ENCODE measurements at places on chromosomes 3 and 15.

GRCh38 chr3:4426261-4426781 lies 40.7 kb downstream of the SUMF1 start:
- DNase-seq = no peak

GRCh38 chr3:144197582-144197981 lies 226.0 kb downstream of the DIPK2A start:
- DNase-seq = no peak

GRCh38 chr3:157464321-157464720 lies 27.7 kb downstream of the PTX3 start:
- DNase-seq = no peak

DNA sequence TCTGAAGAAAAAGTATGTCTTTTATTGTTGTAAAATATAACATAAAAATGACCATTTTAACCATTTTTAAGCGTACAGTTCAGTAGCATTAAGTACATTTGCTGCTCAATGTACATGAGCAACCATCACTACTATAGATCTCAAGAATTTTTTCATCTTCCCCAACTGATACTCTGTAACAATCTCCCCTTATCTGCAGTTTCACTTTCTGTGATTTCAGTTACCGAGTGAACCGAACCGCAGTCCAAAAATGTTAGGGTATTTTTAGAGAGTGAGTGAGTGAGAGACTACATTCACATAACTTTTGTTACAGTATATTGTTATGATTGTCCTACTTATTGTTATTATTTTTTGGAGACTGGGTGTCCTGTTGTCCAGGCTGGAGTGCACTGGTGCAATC lies 9.0 kb upstream of the SLC25A26 start:
- DNase-seq = no peak

GRCh38 chr15:31435912-31436628 lies 109.4 kb downstream of the KLF13 start:
- peak; percentile 57 for DNase-seq

DNA sequence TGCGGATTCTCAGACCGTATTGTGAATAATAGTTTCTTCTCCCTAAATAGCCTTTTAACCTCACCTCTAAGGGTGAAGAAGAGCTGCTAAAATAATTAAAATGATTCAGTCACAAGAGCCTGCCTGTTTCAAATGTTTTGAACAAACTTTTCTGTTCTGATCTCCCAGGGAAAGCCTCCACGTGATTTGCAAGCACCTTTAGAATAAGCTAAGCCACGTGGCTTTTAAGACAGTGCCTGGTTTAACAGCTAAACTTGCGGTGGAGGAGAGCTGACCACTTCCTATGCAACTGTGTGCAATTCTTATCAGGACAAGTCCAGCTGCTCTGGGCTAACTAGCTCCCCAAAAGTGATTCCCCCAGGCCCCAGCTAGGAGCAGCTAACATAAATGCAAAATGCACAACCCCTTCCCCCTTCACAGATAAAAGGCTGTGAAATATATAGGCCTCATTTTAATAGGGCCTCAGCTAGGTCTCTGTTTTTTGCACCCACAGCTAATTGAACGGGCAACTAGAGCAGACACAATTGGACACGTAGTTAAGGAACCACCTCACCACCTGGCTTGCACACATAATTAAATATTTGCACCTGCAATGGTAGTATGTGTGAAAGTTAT lies 401.2 kb upstream of the NR2F2 start:
- DNase-seq = no peak

DNA sequence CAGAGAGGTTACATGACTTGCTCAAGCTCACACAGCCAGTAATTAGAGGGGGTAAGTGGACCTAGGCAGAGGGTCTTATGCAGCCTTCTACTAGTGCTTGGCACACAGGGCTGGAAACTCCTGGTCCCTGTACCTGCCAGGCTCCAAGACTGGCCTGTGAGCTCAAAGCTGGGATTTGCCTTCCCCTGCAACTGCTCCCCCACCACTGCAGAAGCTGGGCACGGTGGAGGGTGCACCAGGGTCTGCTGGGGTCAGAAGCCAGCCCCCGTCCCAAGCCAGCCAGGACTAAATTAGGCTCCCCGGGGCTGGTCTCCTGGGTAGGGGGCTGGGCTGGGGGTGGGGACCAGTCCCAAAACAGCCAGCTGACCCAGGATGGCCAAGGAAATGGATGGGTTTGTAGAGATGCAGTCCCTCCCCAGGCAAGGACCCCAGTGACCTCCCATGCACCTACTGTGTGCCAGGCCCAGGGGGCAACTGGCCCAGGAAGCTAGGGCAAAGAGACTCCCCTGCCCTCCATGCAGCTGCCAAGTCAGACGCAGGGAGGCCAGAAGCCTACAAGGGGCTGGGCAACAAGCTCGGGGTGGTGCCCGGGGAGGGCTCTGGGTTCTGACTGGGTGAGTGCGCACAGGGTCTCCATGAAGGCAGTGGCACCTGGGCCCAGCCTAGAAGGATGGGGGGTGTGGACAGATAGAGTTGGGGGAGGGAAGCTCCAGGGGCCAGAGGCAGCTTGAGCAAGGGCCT lies 51.8 kb upstream of the LINGO1 start:
- no peak for DNase-seq

GRCh38 chr3:180704532-180704931 lies 25.2 kb upstream of the CCDC39 start:
- DNase-seq = no peak

DNA sequence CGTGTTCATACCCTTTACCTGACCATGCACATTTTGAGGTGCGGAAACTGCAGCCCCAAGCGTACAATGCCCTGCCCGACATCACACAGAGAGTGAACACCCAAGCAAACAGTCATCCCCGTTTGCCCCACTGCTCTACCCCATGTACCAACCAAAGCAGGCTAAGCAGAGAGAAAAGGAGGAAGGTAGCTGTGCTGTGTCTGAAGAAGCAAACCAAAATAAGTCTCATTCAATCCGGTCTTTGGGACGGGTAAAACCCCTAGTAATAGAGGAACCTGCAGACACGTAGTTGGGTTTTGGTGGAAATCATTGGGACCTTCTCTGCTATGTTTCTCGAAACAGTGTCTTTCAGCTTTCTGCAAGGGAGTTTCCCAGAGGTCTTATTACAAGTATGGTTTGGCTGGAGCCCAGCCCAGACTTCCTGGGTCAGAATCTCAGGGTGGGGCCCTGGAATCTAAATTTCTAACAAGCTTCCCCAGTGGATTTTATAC lies 164.6 kb upstream of the HES1 start:
- DNase-seq = no peak

DNA sequence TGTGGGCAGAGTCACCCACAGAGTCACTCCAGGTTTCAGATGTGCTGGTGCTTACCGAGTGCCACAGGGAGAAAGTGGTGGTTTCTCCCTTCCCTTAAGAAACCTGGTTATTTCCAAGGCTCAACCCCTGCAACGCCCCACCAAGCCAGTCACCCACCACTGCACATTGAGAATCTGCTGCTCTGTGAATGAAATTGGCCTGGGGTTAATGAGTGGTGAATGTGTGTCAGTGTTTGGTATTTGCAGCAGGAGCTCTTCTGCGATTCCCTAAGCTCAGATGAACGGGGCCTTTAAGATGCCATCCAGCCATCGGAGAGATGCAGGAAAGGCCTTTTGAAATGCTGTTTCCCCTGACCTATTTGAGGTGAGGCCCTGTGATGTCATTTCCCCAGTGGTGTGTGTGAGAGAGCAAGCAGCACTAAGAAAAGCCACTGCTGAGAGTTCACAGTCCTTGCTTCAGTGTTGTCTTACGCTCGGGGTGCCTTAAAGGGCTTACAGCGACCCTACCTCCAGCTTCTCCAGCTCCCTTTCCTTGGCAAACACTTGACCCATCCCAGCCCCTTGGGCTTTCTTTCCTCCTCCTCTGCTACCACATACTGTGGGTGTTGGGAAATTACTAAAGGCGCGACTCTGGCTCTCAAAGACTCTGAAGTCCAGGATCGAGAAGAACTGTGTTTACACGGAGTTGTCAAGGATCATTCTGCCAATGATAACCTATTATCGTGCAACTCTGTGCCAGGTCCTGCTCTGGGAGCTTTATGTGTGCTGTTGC lies 68.9 kb downstream of the SMAD3 start:
- DNase-seq = peak; percentile 75

DNA sequence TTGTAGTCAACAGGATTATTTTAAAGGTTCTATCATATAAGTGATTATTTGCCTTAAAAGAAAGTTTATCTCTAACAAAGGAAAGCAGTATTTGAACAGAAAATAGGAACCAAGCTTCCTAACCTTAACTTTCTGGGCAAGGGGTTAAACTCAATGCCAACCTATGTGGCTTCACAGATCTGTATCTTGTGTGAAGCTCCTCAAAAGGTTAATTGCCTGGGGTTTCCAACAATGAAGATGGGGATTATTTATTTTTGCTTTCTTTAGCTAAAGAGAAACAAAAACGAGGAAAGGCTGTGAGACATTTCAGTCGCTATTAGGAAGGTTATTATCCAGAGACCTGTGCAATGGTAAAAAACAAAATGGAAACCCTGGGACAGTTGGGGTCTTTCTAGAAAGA lies 1.1 kb upstream of the WDR82 start:
- DNase-seq = no peak

GRCh38 chr15:92655178-92655995 lies at the start of gene FAM174B:
Gene FAM174B, minus strand, starts transcription at chr15:92655775.
- DNase-seq = peak; percentile 54

- no peak for DNase-seq
These were observed 149.9 kb downstream of the ARPP21 start for GRCh38 chr3:35789042-35789831.

- DNase-seq = no peak
These were observed 47.4 kb downstream of the CLSTN2 start for GRCh38 chr3:139982404-139982803.

DNA sequence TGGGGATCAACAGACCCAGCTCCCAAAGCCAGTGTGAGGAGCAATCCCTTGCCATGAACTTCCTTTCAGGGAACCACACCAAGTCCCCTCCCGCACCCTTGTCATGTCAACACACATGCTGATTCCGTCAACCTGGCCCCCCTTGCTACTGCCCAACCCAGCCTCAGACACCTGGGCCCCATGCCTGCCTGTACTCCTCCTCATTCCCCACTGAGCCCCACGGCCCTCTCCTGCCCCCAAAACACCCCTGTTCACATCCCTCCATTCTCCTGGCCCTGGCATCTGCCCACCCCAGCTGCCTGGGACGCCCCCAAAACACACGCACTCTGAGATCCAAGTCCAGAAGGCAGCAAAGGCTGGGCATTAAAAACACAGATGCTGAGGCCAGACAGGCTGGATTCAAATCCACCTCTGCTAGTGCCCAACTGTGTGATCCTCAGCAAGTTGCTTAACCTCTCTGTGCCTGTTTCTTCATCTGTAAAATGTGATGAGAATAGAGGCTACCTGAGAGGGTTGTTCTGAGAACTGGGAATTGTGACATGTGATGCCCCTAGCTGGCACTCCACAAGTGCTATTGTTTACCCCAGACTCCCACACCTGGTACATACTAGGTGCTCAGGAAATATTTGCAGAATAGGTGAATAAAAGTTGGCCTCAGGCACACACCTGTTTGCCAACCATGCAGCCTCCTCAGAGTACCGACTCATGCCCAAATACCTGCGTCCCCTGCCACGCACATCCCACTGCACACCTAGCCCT lies 2.3 kb downstream of the PLXND1 start:
- no peak for DNase-seq

GRCh38 chr3:124412644-124413043 lies 317.6 kb upstream of the UMPS start:
- no peak for DNase-seq

DNA sequence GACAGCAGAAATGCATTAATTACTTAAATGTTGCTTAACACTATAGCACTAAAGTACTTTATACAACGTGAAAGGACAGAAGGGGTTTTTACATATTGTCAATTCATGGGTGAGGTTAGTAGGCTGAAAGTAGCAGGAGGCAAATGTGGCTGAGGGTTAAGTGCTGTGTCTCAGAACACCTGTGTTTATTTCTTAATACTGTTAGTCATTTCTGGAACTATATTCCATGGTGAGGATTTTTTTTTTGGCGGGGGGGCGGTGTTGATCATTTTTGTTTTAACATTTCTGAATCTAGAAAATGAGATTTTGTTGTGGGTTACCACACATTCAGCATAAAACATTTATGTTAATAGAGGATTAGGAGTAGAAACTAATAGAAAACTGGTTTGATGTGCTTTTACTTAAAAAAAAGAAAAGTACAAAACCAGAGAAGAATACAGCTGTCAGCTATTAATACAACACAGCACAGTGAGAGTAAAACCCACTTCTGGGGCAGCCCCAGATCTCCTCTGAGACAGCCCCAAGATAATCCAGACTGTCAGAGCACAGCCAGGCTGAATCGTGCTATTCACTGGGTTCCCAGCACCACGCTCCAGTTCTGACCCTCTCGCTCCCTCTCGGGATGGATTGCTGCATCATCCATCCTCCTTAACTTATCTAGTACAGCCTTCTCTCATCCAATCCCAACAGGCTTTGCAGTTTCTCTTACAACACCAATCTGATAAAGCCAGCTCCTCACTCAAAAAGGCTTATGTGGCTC lies 307.7 kb downstream of the TUSC7 start:
- no peak for DNase-seq

- no peak for DNase-seq
These were observed 110.3 kb upstream of the SMAD3 start for GRCh38 chr15:66955001-66955516.

- DNase-seq = no peak
These were observed 7.4 kb downstream of the MESD start for GRCh38 chr15:80982205-80982604.

GRCh38 chr3:59180006-59180405 lies 130.2 kb upstream of the CFAP20DC start:
- no peak for DNase-seq

- no peak for DNase-seq
These were observed 31.5 kb upstream of the SLC2A2 start for GRCh38 chr3:171058058-171058457.

- DNase-seq = no peak
These were observed 84.1 kb upstream of the PRR23C start for GRCh38 chr3:139128803-139129202.

DNA sequence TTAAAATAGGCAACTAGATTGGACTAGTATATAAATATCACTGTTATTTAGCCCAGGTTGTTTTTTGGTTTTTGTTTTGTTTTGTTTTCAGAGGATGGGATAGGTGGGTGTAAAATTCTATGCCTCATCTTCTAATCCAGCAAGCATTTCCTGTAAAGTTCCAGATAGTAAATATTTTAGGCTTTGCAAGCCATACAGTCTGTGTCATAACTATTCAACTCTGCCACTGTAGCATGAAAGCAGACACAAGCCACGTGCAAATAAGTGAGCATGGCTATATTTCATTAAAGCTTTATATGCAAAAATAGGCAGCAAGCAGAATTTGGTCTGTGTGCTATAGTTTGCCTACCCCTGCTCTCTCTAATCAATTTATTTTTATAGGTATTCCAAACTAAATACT lies 657.3 kb upstream of the TGFBR2 start:
- DNase-seq = no peak

- no peak for DNase-seq
These were observed 252.1 kb downstream of the RPLP1 start for GRCh38 chr15:69704700-69705099.

DNA sequence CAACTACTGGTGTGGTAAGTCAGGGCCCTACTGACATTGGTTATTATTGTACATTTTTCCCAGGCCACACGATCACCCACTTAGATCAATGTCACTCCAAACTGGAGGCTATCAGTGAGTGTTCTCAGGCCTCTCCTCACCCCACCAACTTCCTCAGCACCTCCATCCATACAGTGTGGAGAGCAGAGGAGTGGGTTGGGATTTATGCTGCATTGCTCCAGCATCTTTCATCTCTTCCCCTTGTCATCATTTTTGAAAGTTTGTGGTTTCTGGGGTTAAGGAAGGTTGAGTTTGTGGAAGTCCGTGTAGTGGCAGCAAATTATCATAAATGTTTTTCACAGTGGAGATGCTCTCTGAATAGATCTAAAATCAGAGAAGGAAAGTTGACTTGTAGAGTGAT lies 60.2 kb downstream of the TLNRD1 start:
- no peak for DNase-seq

GRCh38 chr3:57059411-57059810 lies 1.1 kb upstream of the SPATA12 start:
- no peak for DNase-seq

All from CD4-positive, alpha-beta T cell treated with Interleukin-6 for 4 hours (primary cell).